T-cell (primary cell): ENCODE measurements at places on chromosomes 6 and 20.

- DNase-seq = peak; percentile 26
Measured at GRCh38 chr20:44618318-44618731, 33.2 kb downstream of the ADA start.

- peak; percentile 40 for DNase-seq
Measured at GRCh38 chr20:57092112-57092899, 174.1 kb downstream of the BMP7 start.

DNA sequence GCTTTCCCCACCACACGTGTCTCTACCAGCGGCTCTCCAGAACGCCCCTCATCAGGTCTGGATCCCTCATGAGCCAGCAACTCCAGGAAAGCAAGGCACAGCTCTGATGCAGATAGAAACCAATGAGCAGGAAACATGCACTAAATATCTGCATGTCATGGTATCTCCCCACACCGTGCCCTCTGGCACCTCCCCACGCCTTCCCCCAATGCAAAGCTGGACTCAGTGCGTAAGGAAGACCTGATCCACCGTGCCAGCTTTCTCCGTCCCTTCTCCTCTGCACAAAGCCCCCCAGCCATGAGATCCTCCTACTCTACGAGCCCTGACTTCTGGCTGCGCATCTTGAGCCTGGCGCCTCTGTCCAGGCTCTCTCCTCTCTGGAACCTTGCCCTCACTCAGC is 9.4 kb downstream of the PDE10A start:
- DNase-seq = no peak

GRCh38 chr6:11714116-11714797 is 64.3 kb downstream of the ADTRP start:
- no peak for DNase-seq

DNA sequence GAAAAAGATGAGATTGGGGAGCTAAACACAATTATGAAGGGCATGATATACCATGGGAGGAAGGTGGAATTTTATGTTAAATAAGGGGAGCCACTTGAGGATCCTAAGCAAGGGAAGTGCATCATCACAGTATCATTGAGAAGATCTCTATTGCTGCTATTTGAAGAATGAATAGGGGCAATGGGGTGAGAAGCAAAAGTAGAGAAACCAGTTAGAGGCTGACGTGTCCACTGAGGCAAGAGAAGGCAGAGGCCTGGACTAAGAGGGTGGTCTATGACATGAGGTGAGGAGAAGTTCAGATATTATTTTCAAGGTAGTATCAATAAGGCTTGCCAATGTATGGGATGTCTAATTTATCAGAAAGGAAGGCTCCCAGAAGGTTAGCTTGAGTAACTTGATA is 111.6 kb downstream of the TENT5A start:
- DNase-seq = no peak

GRCh38 chr20:57658833-57659516 is 38.7 kb upstream of the ZBP1 start:
- DNase-seq = no peak

DNA sequence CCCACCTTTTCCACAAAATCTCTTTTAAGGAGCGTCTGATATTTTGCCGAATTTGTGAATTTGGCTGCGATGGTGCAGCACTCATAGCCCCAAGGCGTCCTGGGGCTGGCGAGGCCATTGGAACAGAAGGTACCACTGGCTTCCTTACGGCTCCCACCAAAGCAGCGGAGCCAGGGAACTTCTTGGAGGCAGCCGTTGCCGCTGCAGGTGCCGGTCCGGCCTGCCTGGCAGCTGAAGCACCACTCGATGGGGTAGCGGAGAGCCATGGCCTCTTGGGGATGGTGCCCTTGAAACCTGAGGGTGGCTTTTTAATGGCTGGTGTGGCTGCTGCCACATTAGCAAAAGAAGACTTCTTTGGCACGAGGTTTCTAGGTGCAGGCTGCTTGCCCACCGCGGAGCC is 29.8 kb downstream of the DIDO1 start:
- DNase-seq = no peak

- DNase-seq = no peak
Measured at GRCh38 chr6:33840048-33840926, 36.5 kb upstream of the MLN start.

DNA sequence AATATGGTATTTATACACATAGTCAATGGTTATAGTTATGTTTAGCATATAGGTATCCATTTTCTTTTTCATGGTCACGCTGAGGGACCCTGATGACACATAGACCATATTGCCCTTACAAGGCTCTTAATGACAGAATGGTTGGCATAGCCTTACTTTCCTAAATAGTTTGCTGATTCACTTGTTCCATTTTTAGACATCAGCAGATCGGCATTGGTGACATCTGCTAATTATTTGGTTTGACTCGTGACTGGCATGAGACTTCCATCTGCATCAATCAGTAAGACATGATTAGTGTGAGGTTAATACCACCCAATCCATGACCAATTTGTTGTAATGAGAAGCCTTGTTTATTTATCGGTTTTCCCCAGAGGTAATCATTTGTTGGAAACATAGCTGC is 309.7 kb downstream of the ALDH8A1 start:
- DNase-seq = no peak

GRCh38 chr20:61806314-61806713 is 259.4 kb downstream of the TAF4 start:
- DNase-seq = no peak

DNA sequence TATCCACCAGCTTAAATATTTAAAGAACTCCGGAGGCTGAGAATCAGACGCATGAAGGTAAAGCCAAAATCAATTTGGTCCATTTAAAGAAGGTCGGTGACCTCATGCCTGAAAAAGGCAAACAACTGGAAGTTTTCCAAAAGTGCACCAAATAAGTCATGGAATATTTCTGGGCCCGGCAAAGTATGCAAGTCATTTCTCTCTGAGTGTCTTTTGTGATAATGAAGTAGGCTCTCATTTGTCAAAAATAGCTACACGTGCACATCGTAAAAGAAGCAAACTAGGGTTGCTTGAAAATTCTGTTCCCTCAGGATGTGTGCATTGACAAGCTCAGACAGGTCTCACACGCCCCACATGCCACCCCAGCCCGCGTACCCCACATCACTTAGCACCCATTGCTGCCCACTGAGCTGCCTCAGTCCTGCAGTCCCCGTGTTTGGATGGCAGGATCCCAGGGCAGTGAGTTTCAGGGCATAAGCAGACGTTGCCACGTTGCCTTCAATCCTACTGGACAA is 20.5 kb upstream of the PYGB start:
- DNase-seq = no peak

DNA sequence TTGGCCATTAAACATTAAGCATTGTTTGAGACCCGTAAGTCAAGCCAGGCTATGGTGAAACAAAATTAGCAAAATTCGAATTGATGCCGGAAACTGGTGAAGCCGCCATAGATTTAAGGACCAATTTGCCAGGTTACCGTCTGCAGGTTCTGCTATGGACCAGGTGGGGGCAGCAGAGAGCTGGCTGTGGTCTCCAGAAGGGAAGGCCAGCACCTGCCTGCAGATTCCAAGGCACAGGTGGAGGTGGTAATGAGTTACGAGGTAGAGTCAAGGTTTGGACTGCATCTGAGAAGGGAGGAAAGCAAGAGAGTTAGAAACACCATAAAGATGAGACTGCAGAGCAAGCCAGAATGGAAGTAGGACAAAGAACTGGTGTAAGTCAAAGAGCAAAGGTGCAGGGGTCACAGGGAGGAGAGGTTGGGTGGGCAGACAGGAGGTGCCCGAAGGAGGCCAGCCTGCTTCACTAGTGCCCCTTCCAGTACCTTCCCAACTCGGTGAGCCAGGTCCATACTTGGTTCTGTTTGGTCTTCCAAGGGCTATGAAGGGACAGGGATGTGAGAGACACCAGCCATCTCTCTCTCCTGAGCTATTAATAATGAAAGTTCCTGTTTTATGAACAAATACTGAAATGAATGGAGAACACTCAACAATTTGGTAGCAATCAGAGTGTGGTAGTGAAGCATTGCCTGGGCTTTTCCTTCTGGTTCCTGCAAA is 131.6 kb upstream of the ESR1 start:
- peak; percentile 21 for DNase-seq

DNA sequence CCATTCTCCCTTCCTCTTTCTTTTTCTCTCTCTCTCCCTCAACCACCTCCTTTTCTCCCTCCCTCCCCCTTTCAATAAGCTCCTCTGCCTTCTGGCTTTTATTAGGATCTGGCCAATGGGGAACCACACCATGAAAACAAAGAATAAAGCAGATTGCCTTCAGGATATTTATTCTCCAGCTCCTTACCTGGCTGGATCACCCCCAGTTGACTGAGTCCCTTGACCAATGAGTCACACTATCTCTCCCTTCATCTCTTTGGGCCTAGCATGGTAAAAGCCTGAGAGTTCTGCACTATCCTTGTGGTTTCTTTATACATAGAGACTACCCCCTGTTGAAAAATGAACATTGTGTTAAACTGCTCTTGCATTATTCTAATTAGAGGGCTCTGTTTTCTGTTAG is 476.8 kb downstream of the EPHA7 start:
- no peak for DNase-seq

- no peak for DNase-seq
Measured at GRCh38 chr6:30664994-30665767, 7.6 kb downstream of the DHX16 start.

GRCh38 chr6:3565291-3565690 is 108.4 kb upstream of the SLC22A23 start:
- DNase-seq = no peak

DNA sequence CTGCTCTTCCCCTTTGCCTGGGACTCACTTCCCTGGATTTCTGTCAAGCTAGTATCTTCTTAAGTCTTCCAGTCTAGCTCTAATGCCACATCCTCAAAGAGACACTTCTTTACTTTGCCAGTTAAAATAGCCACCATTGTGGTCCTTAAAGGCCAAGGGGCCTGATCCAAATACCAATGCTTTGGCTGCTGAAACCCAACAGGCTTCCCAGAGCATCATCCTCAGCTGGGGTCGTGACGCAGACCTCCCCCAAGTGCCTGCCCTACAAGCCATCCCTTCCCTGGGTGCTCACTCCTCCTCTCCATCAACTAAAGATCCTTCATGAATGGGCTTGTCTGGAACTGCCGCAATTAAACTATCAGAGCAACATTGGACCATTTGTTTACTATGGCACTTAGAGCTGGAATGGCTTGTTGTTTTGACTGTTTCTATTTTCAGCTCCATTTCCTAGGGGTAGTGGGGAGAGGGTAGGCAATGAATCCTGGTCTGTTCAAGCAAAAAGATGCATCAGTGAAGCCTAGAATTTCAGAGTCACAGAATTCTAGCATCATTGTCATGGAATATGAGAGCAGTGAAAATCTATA is 79.6 kb upstream of the SIRPA start:
- DNase-seq = no peak

DNA sequence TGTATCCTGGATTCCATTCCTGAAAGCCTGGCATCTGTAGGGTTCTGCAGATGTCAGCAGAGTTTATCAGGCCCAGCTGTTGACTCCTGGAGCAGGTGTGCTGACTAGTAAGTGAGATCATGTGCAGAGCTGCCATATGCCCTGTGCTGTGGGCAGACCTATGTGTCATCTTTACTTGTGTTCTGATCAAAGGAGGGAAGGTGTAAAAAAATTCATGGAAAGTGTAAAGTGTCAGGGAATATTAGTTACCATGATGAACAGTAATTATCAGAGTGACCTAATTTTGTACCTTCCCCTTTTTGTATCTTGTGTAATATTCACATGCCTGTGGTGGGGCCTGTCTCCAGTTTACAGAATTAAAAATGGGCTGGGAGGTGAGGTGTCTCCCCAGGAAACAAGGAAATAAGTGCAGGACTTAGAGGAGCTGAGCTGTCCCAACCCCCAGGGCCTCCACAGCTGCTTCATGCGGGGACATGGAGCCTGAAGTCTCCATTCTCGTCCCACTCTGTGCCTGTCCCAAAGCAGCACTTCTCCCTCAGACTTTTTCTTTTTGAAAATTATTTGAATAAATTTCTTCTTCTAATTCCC is 148.2 kb upstream of the GGTLC1 start:
- DNase-seq = no peak

DNA sequence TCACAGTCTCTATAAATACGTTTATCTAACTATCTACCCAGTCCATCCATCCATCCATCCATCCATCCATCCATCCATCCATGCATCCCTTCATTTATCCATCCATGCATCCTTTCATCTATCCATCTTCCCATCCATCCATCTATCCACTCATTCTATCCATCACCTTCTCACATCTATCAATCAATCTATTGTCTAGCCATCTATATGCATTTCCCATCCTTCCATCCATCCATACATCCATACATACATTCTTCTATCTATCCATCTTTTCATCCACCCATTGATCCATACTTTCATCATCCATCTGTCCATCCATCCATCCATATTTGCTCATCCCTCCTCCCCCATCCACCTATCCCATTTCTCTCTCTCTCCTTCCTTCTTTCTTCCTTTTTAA is 51.6 kb upstream of the CTNNBL1 start:
- DNase-seq = no peak

DNA sequence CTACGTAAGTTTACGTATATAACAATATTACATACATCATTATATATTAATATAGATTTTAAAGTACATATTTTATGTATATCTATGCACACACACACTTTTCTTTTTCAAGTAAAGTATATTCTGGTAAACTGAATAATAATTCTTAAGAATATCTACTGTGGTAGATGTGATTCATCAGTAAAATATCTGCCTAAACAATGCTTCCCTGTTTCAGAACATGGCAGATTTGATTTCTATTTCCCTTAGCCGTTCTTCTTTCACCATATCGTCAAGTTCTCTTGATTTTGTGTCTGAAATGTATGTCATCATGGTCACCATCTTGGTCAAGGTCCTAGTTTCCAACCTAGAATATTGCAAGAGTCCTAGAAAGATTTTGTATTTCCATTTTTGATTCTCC is 195.6 kb downstream of the HDGFL1 start:
- DNase-seq = no peak

- no peak for DNase-seq
Measured at GRCh38 chr20:61726979-61727378, 338.7 kb downstream of the TAF4 start.

DNA sequence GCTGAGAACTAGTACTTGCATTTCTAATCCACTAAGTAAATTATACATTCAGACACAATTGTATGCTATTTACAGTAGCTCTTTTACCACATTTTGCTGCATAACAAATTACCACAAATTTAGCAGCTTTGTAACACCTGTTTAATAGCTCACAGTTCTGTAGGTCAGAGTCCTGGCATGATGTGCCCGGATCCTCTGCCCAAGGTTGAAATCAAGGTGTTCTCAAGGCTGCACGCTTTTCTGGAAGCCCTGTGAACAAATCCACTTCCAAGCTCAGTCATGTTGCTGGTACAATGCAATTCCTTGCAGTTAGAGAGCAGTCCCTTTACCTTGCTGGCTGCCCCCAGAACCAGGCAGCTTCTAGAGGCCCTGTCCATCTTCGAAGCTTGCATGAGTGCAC is 716.0 kb downstream of the HACE1 start:
- DNase-seq = no peak

DNA sequence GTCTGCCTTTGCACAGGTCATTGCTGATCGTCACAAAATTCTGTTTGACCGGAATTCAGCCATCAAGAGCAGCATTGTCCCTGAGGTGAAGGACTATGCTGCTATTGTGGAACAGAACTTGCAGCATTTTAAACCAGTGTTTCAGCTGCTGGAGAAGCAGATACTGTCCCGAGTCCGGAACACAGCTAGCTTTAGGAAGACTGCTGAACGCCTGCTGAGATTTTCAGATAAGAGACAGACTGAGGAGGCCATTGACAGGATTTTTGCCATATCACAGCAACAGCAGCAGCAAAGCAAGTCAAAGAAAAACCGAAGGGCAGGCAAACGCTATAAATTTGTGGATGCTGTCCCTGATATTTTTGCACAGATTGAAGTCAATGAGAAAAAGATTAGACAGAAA is 24.6 kb upstream of the CALHM6 start:
- DNase-seq = no peak
